Activated CD4-positive, alpha-beta memory T cell treated with anti-CD3 and anti-CD28 coated beads, Interleukin-2, amount 10 ng/mL, durations not matched to agents 7 days and 5 days (primary cell): ENCODE measurements at places on chromosomes 5 and 9. TPM values are rescaled to one million over a fixed set of nuclear protein-coding genes. Genes with fewer than 3 reads are reported as not detected.

BARHL1 gene
- total RNA-seq = not detected

TAF11L10 gene
- not detected for total RNA-seq

MYMK gene
- total RNA-seq = not detected

IFNA21 gene
- total RNA-seq = not detected

GLRA1 gene
- total RNA-seq = not detected
